ENCODE measurements at places on chromosomes 2 and 18.
A peak's percentile ranks its signal among the peaks of the same experiment; 100 is the strongest.

DNA sequence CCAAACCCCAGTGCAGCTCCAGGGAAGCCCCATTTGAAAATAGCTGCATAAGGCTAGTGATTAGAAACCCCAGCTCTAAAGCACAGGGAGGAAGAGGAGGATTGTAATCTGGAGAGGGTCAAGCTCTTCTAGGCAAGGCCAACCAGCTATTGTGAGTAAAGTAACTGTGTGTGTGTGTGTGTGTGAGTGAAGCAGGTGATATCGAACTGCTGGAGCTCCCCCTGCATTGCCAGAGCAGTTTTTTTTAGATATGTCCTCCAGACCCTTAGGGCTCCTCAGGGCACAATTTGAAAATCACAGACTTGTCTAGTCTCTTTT is 177.4 kb upstream of the NABP1 start:
- no peak for DNase-seq

- no peak for DNase-seq
Observed at GRCh38 chr2:107322416-107322815, 436.4 kb upstream of the ST6GAL2 start.

DNA sequence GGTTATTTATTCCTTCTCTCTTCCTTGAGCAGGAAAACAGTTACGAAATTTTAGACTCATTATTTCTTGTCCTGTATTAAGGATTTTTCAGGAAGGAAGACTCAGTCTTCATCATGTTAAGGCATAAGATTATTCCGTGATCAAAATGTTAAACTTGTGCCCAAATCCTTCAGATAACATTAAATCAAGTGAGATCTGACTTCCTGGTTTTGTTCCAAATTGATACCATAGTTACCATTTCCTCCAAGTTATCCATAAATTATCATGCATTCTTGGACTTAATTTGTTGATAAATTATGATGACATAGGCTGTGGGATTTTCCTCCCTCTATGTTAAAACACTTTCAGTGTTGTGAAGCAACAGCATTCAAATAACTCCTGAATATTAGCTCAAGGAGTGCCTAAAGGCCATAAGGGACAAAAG is 31.9 kb downstream of the EFEMP1 start:
- DNase-seq: no peak

DNA sequence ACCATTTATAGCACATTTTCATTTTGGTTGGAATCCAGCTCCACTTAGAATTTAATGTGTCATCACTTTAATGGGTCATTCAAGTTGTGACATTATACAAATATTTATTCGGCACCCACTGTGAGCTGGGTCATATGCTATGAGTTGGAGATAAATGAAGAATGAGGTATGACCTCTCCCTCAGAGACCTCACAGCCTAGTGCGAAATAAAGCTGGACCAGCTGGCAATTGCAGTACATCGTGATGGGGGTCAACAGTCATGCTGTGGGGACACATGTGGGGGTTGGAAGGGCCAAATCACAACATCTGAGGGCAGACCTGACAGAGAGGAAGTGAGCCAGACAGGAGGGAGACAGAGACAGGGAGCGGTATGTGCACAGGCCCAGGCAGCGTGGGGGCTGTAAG is 175.4 kb downstream of the MAIP1 start:
- DNase-seq: peak; percentile 88

DNA sequence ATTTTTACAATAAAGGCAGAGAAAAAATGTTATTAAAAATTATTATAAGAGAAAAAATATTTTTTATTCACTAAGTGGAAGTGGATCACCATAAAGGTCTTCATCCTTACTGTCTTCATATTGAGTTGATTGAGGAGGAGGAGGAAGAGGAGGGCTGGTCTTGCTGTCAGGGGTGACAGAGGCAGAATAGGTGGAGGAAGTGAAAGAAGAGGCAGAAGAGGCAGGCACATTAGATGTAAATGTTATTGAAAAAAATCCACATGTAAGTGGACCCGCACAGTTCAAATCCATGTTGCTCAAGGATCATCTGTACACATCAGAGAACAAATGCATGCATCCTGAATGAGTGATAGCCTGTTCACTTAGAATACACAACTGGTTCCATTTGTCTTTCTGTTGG is 6.4 kb upstream of the SPATS2L start:
- no peak for DNase-seq

GRCh38 chr2:186592137-186592875 is 2.5 kb downstream of the ITGAV start:
- DNase-seq: no peak

DNA sequence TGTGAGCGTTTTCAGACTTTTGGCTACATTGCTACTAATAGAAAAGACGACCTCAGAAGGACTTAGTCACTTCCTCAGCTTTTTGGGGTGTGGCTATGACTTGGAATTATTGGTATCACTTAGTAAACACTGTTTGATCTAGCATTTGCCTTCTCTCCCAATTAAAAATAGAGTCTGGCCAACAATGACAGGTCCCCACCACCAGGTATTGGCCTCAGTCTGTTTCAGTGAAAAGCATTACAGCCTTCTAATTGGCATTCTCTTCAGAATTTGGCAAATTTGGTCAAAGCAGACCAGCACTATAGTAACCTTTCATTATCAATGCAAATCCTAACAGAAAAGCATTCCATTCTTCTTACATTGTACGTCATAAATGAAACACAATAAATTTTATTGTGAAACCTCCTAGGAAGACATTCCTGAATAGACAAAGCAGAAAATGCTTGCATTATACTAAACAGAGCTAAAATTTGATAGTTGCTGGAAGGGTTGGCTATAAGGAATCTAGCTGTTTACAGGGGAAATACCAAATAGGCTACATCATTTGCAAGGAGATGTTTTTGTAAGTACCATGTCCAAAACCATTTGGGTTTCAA is 613.9 kb downstream of the IRS1 start:
- DNase-seq: peak; percentile 91

DNA sequence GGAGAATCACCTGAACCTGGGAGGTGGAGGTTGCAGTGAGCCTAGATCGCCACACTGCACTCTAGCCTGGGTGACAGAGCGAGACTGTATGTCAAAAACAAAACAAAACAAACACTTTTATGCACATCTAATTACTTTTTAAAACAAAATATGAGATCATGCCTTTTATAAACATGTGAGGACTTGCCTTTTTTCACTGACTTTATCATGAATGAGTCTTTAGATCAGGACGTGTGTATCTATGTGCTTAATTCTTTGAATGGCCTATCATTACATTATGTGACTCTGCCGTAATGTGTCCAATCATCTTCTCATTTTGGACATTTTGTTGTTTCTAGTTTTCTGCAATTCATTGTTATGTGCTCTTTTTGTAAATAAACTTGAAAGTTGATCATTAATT is 58.7 kb downstream of the FAM117B start:
- no peak for DNase-seq

DNA sequence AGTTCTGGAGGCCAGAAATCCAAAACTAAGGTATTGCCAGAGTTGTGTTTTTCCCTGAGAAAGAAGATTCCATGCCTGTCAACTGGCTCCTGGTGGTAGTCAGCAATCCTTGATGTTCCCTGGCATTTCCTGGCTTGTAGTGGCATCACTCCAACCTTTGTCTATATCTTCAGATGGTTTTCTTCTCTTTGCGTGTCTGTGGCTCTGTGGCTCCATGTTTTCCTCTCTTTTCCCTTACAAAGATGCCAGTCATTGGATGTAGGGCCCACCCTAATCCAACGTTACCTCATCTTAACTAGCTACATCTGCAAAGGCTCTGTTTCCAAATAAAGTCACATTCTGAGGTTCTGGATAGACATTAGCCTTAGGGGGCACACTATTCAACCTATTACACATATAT is 41.8 kb downstream of the SLC14A1 start:
- no peak for DNase-seq

DNA sequence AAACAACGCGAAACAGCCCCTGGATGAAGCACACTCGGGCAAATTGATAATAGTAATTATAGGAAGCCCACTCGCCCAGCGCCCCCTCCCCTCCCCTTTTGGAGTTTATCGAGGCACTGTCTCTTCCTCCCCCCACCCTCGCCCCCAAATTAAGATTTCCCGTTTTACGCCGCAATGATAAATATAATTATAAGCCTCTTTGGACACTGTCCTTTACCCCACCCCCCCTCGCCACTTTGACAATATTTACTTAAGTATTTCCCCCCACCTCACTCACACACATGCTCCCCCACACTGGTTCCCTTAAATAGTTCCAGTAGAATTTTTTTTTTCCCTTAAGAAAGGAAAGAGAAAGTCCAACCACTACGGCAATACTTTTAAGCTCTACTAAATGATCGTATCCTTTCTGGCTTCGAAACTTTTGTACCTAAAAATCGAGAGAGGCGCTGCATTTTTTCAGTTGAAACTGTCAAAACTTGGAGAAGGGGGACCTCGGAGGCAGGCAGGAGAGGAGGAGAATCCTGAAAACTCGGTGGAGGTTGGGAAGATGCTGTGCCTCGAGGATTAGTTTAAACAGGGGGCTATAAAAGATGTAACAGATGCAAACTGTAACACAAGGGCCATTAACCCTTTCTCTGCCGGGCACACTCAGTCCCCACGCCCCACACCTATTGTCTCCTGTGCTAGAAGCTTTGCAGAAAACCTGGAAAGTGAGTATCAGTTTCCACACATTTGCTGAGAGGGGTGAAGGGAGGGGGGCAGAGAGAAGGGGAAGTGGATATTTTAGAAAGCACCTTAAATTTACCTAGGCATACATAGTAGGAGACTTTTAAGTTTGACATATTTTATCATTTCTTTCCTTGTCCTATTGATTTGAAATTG is 1.8 kb downstream of the ZEB2 start:
- peak; percentile 63 for DNase-seq

- no peak for DNase-seq
Observed at GRCh38 chr18:11873670-11874340, 22.6 kb downstream of the CHMP1B start.

- no peak for DNase-seq
Observed at GRCh38 chr18:73787316-73787715, 360.3 kb downstream of the FBXO15 start.

DNA sequence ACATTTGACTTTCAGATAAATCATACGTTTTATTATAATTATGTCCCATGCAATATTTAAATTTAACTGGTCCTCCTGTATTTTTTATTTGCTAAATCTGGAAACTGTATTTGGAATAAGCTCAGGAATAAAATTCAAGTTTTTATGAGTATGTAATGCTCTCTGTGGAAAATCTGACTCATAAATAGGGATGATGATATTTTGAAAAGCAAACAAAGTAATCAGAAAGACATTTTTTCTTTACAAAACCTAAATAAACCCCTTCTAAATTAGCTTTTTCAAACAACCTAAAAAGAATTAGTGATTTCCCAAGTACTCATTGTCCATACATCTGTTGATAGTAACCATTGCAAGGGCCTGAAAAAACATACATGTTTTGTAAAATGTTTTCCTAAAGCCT is 41.1 kb downstream of the ASB1 start:
- no peak for DNase-seq

GRCh38 chr2:231370429-231370748 is 25.1 kb upstream of the B3GNT7 start:
- no peak for DNase-seq

GRCh38 chr2:168915441-168916330 is 14.6 kb downstream of the G6PC2 start:
- no peak for DNase-seq

DNA sequence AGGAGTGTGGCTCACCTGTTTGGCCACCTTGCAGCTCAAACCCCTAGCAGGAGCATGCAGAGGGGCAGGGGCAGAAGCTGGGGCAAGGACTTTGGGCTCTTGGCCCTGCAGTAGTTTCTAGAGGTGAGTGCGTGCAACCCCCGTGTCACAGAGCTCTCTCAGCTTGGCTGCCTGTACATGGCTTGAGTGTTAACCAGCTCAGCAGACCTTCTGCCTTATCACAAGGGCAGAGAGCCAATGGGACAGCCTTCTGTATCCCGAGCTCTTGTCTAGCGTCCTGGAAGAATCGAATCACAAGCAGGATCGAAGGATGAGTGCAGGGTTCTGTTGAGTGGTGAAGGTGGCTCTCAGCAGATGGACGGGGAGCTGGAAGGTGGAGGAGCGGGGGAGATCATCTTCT is 120.3 kb upstream of the TMEM18 start:
- no peak for DNase-seq

DNA sequence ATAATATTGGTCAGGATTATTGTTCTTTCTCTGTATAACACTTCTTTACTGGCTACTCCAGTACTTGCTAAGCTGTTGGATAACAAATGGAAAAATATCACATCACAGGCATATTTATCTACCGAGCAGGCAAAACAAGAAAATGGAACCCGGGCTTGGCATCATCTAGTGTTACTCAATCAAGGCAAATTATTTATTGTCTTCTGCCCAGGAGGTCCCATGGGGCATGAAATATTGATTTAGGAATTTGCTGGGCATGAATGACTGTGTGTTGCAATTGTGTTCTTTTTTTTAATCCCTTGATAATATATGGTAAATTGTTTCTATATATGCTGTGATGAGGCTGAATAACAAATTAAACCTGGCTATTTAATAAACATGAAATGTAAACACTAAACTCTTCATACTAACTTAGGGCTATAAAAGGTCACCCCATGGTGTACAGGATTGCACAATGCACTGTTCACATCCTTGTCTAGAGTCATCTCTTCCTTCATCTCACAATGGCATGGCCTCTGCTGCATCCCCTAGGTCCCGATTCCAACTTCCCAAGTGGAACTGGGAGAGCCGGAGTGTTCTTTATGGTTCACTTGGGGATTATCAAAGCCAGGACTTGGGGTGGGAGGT is 2.2 kb upstream of the PARD3B start:
- no peak for DNase-seq

DNA sequence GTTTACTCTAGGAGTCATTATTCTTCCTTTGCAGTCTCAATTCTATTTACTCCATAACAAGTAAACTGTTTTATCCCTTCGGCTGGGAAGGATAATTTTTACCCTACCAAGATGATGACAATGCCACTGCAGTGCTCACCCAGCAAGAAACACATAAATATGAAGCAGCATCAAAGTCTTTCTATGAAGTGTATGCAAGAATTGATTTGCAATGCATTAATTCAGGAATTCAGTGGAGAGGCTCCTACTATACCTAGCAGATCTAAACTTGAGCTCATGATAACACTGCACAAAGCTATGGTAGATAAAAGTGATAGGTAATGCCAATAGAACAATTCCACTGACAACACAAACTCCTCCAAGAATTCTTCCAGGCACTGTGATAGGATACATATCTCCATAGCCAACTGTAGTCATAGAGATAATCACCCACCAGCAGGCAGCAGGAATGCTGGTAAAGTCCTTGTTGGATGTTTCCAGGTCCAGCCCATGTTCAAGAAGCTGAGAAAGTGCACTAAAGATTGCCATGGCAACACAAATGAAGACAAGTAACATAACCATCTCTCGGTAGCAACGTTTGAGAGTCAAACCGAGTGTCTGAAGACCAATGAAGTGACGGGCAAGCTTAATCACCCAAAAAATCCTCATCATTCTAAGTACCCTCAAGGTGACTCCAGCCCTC is 49.9 kb downstream of the KCNG3 start:
- DNase-seq: no peak

- DNase-seq: no peak
Observed at GRCh38 chr2:219296631-219297391, 12.4 kb downstream of the PTPRN start.

DNA sequence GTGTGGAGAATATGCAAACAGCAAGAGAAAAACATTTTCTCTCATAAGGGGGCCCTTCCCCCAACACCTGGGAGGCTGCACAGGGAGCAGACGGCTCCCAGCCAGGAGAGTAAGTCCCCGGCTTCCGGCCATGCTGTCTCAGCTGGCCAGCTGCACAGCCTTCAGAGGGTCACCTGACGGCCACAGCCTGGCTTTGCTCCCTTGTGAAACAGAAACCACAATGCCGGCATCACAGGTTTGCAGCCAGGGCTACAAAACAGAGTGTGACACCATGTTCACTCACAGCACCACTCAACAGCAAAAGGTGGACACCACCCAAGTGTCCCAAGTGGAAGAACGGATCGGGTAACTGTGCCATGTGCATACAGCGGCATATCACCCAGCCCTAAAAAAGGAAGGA is 86.9 kb upstream of the GPC1 start:
- peak; percentile 33 for DNase-seq

Data from choroid plexus epithelial cell (primary cell).